ENCODE measurements at places on chromosomes 4 and X.

DNA sequence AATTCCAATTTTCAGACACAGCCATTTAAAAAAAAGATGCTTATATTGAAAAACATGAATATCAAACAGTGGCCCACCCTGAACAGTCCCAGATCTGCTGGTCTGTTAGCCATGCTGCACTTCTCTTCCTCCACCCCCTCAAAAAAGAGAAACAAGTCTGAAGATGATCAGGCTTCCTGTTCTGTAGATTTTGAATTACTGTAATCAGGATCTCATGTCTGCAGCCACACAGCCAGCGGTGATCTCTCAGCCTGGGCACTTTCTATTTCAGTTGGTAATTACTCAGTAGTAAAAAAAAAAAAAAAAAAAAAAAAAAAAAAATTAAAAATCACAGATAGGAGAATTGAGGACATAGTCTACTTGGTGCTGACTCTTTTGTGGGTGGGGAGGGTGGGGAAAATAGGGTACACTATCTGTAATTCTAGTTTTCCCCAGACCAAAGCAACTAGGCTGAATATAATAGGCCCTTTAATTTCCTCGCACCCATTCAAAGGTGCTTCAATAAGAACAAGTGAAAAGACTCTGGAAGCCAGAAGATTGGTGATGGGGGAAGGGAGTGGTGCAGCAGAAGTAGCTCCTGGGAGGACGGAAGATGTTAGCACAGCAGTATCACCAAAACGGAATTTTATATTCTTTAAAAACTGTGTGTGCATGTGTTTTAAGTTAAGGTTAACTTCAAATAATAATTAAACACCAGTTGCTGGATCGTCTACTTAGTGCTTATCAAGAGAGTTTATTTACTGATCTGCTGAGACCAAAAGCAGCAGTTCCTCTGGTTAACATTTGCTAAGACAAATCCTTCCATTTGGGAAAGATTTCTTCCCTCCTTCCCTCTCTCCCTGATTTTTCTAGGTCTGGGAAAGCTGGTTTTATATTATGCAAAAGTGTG, 47.0 kb downstream of the SPRY1 start:
- DNase-seq, result no peak

- no peak for DNase-seq
These were observed 54.9 kb downstream of the REELD1 start for GRCh38 chr4:146269228-146269653.

DNA sequence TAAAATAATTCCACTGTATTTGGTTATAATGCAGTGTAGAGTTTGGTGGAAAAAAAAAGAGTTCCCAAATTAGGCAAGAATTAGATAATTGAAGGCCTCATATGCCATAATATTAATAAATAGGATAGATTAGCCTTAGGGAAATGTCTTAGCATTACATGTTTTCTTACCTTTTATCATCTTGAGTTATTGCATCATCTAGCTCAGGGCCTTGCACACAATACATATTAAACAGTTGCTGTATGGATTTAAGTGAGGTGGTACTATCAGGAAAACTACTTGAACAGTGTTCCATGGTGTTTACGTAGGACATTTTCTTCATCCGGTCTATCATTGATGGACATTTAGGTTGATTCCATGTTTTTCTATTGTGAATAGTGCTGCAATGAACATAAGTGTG, 419.4 kb downstream of the EPHA5 start:
- no peak for DNase-seq

DNA sequence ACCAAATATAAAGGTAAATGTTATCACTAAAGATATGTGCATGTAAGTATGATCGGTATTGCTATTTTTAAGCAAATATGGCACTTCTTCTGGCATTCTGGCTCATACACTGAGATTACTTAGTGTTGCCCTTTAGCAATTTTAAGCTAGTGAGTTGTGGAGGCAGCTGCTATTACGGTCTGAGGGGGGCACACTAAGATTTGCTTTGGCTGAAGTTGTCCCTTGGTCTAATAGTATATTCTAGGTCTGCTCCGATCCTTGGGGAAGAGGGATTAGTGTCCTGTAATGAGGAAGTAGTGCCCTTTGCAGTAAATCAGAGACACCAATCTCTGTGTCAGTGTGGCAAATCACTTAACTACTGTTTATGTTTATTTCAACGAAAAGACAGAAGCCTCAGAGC, 196.5 kb upstream of the FTHL17 start:
- no peak for DNase-seq

DNA sequence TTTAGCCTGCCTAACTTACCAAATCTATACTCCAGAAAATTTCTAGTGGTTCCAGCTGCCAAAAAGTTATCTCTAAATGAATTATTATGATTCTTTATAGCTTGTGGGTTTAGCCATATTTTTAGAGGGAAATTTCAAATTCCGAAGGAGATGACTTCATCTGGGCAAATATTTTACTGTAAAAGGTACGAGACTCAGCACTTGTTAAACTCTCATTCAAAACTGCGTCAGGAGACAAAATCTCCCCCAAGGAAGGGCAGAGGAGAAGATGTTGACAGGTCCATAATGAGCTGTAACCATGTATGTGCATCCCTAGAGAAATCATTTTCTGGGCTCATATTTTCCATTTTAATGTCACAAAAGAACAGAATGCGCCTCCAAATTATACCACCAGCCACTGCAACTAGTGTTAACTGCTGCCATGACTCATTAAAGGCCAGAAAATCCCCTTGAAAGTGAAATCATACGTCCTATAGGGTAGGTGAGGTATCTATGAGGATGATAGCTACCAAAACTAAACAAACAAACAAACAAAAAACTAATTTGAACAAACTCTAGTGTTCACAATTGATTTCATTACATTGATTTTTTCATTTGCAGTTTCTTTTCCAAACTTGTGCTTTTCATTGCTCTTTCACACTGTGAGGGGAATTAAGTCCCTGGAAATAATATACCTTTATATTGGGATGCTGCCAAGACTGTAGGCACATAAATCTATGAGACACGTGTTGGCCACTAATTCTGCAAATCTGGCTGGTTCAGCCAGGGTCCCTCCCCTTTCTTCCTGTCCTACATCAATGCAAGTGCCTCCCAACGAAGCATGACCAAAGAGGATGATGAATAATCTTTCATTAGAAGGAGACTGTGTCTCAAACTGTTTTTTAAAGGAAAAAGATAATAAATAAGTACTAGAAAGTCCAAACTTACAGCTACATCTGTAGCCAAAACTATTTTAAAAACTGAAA, 85.8 kb downstream of the ARHGAP6 start:
- DNase-seq, result no peak

DNA sequence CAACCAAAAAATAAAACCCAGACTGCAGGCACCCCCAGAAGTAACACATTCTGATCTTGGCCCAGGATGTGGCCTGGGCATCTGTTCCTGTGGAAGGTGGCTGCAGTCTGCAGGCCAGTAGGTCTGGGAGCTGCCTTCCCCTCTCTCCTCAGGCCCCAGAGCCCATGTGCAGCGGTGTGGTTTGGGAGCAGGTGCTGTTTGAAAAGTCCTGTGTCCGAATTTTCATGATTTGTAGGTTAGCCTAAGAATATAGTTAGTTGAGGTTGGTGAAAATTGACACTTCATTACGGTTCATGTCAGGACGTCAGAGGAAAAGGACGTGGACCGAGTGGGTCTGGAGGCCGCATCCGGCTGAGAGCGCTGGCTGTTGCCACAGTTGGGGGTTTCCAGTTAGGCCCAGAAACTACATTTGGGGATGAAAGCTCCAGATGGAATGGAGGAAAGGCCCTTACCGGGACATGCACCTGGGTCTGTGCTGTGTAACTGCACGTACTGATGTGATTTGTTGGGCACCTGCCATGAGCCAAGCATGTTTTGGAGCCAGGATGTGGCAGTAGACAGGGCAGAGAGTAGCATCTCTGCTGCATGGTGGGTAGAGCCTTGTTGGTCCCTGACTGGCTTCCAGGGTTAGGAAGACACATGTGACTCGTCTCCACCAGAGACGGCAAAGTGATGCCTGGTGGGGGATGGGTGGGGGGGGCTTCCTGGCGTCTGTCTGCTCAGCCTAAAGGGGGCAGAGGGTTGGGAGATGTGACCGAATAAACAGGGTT, 21.7 kb upstream of the HGFAC start:
- DNase-seq, result no peak

GRCh38 chr4:3716631-3717235, 49.5 kb upstream of the ADRA2C start:
- DNase-seq, result no peak

DNA sequence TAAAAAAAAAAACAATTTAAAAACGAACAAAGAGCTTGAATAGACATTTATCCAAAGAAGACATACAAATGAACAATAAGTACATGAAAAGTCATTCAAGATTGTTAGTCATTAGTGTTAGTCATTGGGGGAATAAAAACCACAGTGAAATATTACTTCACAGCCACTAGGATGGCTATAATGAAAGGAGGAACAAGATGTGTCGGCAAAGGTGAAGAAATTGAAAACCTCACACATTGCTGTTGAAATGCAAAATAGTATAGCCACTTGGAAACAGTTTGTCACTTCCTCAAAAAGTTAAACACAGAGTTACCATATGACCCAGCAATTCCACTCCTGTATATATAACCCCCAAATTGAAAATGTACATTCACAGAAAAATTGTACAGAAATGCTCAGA, 45.2 kb upstream of the SLC39A8 start:
- peak; percentile 79 for DNase-seq

DNA sequence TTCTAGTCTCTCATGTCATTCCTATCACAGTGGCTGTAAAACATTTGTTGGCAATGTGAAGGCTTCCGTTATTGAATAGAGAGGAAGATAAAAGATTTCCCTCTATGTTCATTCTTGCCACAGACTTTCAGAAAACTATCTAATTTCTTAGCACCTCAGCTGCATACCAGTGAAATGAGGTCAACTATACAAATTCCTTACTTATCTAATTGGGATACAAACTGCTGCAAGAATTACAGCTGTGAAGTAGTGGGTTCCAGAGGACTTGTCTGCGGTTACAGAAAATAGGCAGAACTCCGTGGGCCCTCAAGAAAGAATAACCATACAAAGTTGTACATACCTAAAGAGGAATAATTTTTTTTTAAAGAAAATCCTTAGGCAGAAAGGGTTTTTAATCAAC, 175.8 kb downstream of the PPP1R2C start:
- no peak for DNase-seq

DNA sequence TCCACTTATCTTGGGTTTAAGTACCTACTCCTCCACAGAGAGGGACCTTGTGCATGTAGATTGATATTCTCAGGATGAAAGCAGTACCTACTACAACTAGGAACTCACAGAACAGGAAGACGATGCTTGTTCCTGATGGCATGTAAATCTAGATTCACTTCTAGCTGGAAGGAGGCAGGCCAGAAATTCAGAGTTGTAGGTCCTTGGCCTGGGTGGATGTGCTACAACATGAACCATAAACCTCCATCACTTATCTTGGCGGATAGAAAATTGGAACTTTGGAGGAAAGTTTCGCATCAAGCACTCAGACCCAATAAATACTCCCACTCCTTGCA, 9.3 kb upstream of the SMIM20 start:
- no peak for DNase-seq

- no peak for DNase-seq
These were observed 1350.0 kb downstream of the ADGRL3 start for GRCh38 chr4:62550121-62550520.

DNA sequence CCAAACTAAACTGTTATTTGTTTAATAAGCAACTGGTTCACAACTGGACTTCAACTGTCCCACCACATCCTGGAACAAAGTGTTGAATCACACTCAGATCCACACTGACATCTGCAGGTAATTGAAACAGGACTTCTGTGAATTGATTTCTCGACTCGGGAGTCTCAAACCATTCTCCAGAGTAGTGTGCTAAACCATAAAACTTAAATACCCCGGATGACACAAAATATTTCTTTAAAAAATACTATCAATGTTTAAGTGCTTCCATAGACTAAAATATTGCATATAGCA, 95.4 kb upstream of the PLAC1 start:
- peak; percentile 31 for DNase-seq

GRCh38 chr4:23856630-23857029, 33.2 kb downstream of the PPARGC1A start:
- peak; percentile 19 for DNase-seq

- DNase-seq, result no peak
These were observed 322.2 kb downstream of the IQCM start for GRCh38 chr4:149493492-149493891.

DNA sequence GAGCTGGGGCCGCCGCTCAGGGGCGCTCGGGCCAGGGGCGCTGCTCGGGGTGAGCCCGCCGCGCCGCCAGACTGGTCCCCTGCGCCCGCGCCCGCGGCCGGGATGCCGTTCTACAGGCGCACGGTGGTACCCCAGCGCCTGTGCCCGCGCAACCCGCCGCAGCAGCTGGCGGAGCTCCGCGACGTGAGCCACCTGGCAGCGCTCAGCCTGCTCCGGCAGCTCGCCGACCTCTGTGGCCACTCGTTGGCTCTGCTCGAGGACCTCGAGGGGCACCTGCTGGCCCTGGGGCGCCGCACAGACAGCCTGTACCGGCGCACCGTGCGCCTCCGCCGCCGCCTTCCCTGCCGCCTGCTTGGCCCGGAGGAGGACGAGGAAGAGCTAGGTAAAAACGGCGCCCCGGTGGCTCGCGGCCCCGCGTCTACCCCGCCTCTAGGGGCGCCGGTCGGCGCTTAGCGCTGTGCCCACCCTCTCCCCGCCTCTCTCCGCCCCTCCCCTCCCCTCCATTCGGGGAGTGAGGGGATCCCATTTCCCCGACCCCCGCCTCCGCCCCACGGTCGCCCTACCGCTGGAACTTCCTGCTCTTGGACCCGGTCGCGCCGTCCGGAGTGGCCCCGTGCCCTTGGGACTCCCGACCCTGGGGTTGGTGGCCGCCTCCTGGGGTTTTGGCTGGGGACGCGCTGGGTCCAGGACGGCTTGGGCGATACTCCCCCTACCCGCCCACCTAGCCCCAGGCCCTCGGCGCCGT, 513 bp downstream of the NHSL2 start:
- DNase-seq, result no peak

DNA sequence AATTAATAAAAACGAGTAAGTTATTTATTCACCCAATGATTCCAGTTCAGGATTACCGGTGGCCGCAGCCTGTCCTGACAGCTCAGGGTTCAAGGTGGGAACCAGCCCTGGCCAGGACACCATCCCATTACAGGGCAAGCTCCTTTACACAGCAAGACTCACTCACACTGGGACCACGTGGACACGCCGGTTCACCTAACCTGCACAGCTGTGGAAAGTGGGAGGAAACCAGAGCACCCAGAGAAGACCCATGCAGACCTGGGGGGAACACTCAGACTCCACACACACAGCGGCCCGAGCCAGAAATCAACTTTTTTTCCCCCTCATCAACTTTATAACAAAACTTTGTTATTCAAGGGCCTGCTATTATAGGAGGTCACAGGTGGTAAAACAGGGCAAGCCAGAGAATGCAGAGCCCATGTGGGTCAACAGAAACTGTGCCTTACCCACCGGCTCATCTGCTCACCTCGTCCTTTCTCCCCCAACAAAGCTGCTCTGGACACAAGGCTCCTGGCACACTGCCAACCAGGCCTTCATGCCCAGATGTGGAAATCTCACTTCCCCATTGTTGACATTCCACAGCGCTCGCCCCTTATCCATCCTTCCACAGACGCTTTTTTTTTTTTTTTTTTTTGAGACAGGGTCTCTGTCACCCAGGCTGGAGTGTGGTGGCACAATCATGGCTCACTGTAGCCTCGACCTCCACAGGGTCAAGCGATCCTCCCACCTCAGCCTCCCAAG, 8.0 kb upstream of the ODAPH start:
- DNase-seq, result peak; percentile 45
